ENCODE measurements at places on chromosomes 6 and 20.

- no peak for DNase-seq
Observed at GRCh38 chr6:153058909-153059308, 56.4 kb upstream of the MTRF1L start.

DNA sequence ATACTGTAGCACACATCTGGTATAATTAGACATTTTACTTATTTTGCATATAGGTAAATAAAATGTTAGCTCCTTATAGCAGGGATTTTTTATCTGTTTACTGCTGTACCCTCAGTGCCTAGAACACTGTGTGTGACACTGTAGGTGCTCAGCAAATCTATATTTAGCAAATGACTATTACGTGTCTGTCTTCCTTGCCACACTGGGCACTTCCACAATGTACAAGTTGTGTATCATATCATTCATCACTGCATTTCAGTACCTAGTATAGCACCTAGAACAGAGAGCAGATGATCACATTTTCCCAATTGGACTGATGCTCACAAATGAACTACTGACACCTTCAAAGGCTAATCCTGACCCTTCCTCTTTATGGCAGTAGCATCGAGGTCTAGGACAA is 115.6 kb downstream of the MYB start:
- no peak for DNase-seq

- DNase-seq, result no peak
Observed at GRCh38 chr20:8568075-8568474, 436.0 kb downstream of the PLCB1 start.

DNA sequence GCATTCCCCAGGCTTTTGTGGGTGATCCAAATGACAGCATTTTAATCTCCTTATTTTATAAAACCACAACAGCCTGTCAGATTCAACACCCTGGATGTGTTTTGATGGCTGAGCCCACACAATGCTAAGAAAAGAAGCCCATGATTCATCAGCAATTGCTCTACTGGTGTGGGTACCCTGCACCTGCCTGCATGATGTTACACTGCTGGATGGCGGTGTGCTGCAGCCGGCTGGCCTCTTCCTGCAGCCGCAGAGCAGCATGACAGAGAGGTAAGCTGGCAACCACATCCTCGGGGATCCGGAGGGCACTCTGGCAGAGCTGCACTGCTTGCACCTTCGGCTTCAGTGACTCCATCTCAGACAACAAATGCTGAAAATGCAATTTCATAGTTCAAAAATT is 327.5 kb downstream of the SYNE1 start:
- no peak for DNase-seq

GRCh38 chr6:11484441-11484840 is 53.1 kb upstream of the TMEM170B start:
- no peak for DNase-seq

DNA sequence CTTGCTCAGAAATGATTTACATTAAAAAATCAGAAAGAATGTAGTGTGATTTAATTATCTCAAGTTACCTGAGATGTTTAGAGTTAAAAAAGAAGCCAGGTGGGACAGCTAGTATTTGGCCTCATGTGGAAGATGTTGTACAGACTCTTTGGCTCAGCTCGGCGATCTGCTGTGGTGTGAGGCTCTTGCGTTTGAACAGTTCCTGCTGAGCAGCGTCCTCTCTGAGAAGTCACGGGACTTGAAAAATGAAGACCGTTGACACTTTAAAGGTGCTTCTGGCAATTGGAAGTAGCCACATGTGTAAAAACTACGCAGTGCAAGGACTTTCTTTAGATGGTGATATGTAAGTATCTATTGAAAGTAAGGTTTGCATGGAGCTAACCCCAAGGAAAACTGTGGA is 169.0 kb downstream of the BACH2 start:
- no peak for DNase-seq

DNA sequence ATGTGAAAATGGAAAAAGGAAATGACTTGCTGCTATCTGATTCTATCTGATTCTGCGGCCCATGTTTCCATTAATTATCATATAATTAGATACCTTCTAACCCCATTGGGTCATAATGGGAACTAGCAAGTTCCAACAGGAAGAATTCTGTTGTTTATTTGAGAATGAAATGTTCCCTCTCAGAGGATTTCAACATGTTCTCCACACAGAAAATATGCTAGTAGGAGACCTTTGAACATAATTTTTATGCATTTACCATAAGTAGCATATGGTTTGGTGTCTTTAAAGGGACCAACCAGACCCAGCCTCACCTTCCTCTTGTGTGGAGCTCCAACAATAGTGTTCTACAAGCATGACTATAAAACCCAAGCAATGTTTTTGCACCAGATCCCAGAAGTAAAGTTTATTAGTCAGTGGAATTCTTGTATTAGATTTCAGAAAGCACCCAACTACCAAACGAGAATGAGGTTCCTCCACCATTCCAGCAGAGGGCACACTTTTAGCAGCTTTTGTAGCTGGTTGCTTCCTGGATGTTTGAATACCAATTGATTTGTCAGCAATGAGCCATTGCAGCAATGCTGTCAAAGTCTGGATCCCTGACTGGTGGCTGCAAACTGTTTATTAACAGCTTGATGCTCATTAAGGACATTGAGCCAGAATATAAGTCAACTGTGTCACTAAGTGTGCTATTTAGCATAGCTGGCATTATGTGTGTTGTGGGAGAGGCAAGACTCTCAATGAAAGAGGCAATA is 143.6 kb upstream of the GJE1 start:
- DNase-seq, result peak; percentile 3
